ENCODE measurements at places on chromosomes 6 and 20. TPM values are rescaled to one million over a fixed set of nuclear protein-coding genes. Genes with fewer than 3 reads are reported as not detected.

STMND1 gene
- polyA plus RNA-seq: not detected

DNA sequence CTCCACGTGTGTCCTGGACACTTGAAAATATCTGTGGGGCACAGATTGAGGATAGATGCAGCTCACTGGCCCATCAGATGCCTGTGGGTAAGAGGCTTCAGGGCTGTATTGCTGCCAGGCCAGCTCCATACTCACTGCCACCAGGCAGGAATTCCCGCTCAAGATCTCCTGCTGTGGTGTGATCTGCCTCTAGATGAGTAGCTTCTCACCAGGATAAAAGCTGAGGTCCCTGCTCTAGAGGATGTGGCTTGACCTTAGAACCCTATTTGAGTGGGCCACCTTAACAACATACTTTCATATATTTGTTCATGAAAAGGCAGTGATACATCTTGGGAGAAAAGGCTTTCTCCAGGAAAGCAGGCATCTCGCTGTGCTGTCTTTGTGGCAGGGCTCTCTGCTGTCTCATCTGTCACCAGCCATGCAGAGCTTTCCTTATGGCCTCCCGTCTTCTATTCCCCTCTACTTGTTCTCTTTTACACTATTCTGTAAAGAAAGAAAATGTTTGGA lies 165.7 kb upstream of the RNF217 start:
- DNase-seq: no peak

DNA sequence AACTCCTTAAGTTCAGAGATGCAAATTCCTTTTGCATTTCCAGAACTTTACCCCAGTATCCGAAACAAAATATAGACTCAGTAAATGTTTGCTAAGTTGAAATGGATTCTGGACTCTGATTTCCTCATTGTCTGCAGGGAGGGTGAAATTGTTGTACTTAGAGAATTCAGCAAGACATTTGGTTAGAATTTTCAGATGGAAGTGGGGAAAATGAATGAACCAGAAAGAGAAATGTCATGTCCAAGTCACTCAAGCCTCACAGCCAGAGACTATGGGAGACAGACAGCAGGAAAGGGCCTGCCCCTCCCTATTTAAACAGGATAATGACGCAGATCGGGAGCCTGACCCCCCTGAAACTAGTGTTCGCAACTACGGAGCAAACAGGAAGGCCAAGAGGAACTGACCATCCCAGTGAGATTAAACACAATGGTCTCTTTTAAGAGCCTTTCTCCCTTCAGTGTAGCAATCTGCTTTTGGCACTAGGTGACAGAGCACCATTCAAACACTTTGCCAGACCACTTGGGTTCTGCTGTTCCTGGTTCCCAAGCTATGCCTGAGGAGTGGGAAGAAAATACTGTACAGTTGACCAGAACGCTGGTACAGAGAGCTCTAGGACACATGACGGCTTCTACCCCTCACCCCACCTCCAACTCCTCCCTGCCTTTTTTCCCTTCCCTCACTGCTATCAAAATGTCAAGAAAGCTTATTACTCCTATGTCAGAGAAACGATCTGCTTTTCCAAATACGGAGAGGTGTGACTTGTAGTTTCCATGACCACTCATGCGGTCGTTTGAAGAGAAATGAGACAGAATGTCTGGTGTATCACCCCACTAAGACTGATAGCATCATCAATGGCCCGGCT lies 13.7 kb downstream of the NEDD9 start:
- DNase-seq: peak; percentile 40

PNLDC1 gene
- polyA plus RNA-seq: 0.09 TPM
